Epithelial cell of umbilical artery (primary cell): ENCODE measurements at places on chromosomes 1 and 21. TPM values are rescaled to one million over a fixed set of nuclear protein-coding genes. Genes with fewer than 3 reads are reported as not detected.

The GJC2 gene
- total RNA-seq: 0.61 and 0.97 TPM in 2 replicates

The PDC gene
- not detected in 2 replicates for total RNA-seq

The TRIM62 gene
- total RNA-seq: 1.1 and 1.9 TPM in 2 replicates

The A3GALT2 gene
- total RNA-seq: not detected in 2 replicates

The KIRREL1 gene
- total RNA-seq: 25.3 and 41.5 TPM in 2 replicates

The CLIC4 gene
- 325 and 339 TPM in 2 replicates for total RNA-seq

The AIRE gene
- total RNA-seq: under 0.01 and 0.15 TPM in 2 replicates

The MYOC gene
- total RNA-seq: not detected in 2 replicates

The SPRR5 gene
- total RNA-seq: not detected in 2 replicates

The OLFML3 gene
- total RNA-seq: 1.3 and 3.3 TPM in 2 replicates

The CDA gene
- total RNA-seq: 0.61 and 0.65 TPM in 2 replicates

The IL20 gene
- not detected in 2 replicates for total RNA-seq

The RTCA gene
- total RNA-seq: 49.5 and 53.9 TPM in 2 replicates

The KIAA1614 gene
- 1.8 and 2.6 TPM in 2 replicates for total RNA-seq

The ANKRD35 gene
- 0.32 and 0.46 TPM in 2 replicates for total RNA-seq

The OPRD1 gene
- not detected in 2 replicates for total RNA-seq

The SYCP1 gene
- not detected in 2 replicates for total RNA-seq

The ETS2 gene
- 13.6 and 34.5 TPM in 2 replicates for total RNA-seq

The DPH2 gene
- total RNA-seq: 19.2 and 23.4 TPM in 2 replicates

The RHBDL2 gene
- total RNA-seq: 0.15 TPM in 1 of 2 replicates, not detected in the other

The DYNLT5 gene
- total RNA-seq: 4.2 and 13.4 TPM in 2 replicates

The INAVA gene
- not detected in 2 replicates for total RNA-seq

The RNU5D-1 gene
- total RNA-seq: not detected in 2 replicates

The CDKN2C gene
- 14.9 and 20.2 TPM in 2 replicates for total RNA-seq

The NMNAT2 gene
- total RNA-seq: under 0.01 and 2.9 TPM in 2 replicates

The OR10Z1 gene
- not detected in 2 replicates for total RNA-seq

The UBL4B gene
- not detected in 2 replicates for total RNA-seq

The PLA2G2E gene
- total RNA-seq: not detected in 2 replicates

The PRR9 gene
- total RNA-seq: not detected in 2 replicates

The KCNJ6 gene
- not detected in 2 replicates for total RNA-seq

The SPRR1B gene
- not detected in 2 replicates for total RNA-seq

The HTR1D gene
- 0.32 and 1.1 TPM in 2 replicates for total RNA-seq

The IL19 gene
- not detected in 2 replicates for total RNA-seq

The CA6 gene
- not detected in 2 replicates for total RNA-seq

The GJA4 gene
- 31.5 and 45.5 TPM in 2 replicates for total RNA-seq

The AMY2A gene
- not detected in 2 replicates for total RNA-seq

The TMOD4 gene
- not detected in 2 replicates for total RNA-seq

The CHRNB2 gene
- not detected in 2 replicates for total RNA-seq

The TRIM17 gene
- not detected in 2 replicates for total RNA-seq

The FCRL6 gene
- total RNA-seq: under 0.01 and 0.30 TPM in 2 replicates

The MARK1 gene
- 0.97 and 2.0 TPM in 2 replicates for total RNA-seq

The RAP1GAP gene
- total RNA-seq: under 0.01 TPM in 1 of 2 replicates, not detected in the other

The REN gene
- total RNA-seq: under 0.01 TPM in 1 of 2 replicates, not detected in the other

The ASPM gene
- total RNA-seq: 33.1 and 40.6 TPM in 2 replicates

The PSMG1 gene
- 54.1 and 66.9 TPM in 2 replicates for total RNA-seq

The MYOG gene
- not detected in 2 replicates for total RNA-seq
